Glomerular endothelial cell (primary cell): ENCODE measurements at places on chromosomes 16 and 17.

DNA sequence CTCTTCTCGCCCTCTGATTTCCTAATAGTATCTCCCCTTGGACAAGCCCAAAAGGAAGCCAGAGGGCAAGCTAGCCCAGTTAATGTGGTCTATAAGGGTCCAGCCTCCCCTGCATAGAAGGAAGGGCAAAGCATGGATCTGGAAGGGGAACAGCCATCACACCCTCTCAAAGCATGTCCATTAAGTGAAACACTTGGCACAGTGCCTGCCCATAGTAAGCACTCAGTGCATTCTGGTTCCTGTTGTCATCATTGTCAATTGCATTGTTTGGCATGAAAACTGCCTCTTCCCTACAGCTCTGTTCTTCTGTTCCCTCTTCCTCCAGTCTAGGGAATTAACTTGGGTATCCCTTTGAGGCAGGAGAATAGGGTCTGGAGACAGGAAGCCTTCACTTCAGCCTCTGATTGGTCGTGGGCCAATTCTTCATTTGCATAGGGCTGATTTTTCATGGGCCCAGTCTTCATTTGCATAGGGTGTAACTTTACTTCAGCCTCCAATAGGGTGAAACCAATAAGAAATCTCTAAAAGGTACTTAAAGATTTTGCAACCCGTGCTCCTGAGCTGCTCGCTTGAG, 81.4 kb downstream of the C17orf67 start:
- no peak for DNase-seq

DNA sequence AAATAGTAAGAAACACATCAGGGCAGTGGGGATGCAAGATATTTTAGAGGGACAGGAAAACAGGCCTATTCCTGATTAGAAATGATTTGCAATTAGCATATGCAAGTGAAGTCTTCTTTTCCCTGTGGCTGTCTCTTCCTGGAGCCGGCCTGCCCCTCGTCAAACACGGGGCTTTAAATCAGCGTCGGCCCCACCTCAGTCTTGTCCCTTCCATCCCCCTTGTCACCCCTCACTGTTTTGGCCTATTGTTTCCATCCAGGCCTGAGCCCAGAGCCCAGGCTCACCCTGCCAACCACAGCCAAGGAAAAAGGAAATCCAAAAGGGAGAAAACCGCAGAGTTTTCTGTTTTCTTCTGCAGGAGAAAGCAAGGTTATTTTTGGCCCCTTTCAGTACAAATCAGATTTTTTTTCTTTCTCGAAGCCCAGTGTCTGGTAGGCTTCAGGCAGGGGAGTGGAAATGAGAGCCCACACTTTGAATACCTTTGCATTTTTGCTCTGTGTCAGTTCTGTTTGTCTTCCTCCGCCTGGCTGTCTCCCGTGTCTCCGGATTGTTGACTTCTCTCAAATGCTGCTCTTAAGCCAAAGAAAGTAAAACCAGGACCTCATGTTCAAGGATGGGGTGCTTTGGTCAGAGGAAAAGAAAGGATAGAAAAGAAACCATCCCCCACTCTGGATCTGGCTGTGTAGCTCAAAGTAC, 399.9 kb upstream of the CDH11 start:
- no peak for DNase-seq

GRCh38 chr17:42891539-42892152, 9.0 kb upstream of the G6PC1 start:
- DNase-seq: no peak

DNA sequence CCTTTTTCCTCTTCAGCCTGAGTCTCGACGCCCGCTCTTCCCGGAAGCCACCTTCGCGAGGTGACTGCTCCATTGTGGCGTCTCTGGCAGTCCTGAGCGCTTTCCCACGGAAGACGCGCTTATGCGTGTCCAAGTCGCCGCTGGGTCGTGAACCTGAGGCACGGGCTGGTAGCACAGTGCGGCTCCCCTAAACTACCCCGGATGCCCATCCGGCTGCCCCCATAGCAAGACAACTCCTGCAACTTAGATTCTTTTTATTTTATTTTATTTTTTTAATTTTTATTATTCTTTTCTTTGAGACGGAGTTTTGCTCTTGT, 2.1 kb upstream of the ESRP2 start:
- no peak for DNase-seq

- no peak for DNase-seq
These were observed 38.4 kb upstream of the XYLT1 start for GRCh38 chr16:17509194-17509593.

- DNase-seq: no peak
These were observed 22.2 kb upstream of the CLEC18A start for GRCh38 chr16:69928856-69929400.

DNA sequence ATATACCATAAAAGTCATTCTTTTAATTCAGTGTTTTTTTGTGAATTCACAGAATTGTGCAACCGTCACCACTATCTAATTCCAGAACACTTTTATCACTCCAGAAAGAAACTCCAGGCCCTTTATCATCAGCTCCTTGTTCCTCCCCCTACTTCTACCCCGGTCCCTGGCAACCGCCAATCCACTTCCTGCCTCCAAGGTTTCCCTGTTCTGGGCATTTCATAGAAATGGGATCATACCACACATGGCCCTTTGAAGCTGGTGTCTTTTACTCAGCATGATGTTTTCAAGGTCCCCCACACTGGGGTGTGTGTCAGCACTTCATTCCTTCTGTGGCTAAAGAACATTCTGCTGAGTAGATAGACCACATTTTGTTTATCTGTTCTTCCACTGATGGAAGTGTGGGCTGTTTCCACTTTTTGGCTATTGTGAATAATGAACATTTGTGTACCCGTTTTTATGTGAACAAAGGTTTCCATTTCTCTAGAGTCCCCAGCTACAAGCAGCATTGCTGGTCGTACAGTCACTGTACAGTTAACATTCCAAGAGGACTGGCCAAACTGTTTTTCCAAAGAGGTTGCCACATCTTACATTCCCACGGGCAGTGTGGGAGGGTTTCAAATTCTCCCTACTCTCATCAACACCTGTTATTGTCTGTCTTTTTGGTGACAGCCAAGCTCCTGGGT, 75.8 kb upstream of the ZNF469 start:
- DNase-seq: no peak

GRCh38 chr17:8333281-8333680, 6.4 kb upstream of the ODF4 start:
- no peak for DNase-seq

- DNase-seq: no peak
These were observed 9.8 kb downstream of the ADAMTS18 start for GRCh38 chr16:77424871-77425604.

- DNase-seq: no peak
These were observed 1.6 kb downstream of the HBA1 start for GRCh38 chr16:177981-178667.

DNA sequence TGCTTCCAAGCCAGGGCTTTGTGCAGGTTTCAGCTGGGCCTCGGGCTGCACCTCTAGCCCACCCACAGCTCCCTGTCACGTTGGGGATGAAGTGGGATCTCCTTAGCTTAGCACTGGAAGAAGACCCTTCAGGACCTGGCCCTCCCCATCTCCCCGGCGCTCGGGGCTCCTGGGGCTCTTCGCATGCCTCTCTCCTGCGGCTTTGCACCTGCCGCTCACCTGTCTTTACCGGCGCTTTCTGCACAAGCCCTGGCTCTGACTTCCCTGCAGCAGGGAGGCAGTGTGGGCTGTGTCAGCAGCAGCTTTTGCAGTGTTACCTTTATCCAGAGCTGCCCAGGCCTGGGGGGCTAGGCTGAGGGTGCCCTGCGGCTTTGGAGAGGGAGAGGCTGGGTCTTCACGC, 52.3 kb downstream of the NT5M start:
- DNase-seq: no peak

GRCh38 chr17:10640475-10640874, 16.6 kb downstream of the MYH3 start:
- no peak for DNase-seq

DNA sequence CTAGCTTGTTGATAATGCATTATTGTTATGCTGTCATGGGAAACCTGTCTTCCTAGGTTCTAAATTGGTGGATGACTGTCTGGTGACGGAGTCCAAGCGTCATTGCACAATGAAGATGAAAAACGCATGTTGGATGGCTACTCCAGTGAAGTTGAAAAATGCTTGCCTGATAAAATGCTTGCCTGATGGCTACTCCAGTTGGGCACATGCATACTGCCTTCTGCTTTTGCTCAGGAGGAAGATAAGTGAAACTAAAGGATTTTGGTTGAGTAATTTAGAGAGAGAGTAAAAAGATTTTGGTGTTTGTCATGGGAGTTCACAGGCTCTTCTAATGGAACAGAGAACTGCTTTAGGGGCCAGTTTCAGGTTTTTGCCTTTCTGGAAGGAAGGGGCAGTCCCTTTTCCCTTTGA, 118.6 kb downstream of the PRKCA start:
- no peak for DNase-seq

DNA sequence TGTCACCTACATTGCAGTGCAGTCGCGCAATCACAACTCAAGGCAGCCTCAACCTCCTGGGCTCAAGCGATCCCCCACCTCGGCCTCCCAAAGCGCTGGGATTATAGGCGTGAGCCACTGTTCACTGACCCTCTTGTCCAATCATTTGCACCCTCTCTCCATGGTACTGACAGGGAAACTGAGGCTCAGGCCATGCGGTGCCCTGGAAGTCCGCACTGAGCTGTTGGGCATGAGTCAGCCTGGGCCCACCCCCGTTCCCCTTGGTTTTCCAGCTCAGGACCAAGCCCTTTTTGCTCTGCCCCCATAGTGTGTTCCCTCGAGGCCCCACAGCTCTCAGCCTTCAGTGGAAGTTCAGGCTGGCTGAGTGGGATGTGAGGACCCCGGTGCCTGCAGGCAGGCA, 10.1 kb downstream of the GSE1 start:
- DNase-seq: no peak

GRCh38 chr16:10196999-10197398, 14.8 kb upstream of the GRIN2A start:
- DNase-seq: no peak

DNA sequence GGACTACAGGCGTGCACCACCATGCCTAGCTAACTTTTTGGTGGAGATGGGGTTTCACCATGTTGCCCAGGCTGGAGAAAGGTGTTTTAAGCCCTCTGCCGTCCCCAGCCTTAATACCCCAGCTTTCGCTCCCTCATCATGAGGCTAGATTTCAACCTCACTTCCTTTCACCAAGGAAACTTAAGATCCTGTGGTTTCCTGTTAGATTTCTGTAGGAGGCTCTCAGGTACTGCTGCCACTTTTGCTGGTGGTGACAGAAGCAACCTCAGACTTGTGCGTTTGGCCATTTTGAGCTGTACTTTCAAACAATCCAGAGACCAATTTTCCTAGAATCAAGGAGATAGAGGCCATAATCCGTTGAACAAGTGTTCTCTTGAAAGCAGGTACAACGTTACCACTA, 36.2 kb downstream of the MPHOSPH6 start:
- no peak for DNase-seq

DNA sequence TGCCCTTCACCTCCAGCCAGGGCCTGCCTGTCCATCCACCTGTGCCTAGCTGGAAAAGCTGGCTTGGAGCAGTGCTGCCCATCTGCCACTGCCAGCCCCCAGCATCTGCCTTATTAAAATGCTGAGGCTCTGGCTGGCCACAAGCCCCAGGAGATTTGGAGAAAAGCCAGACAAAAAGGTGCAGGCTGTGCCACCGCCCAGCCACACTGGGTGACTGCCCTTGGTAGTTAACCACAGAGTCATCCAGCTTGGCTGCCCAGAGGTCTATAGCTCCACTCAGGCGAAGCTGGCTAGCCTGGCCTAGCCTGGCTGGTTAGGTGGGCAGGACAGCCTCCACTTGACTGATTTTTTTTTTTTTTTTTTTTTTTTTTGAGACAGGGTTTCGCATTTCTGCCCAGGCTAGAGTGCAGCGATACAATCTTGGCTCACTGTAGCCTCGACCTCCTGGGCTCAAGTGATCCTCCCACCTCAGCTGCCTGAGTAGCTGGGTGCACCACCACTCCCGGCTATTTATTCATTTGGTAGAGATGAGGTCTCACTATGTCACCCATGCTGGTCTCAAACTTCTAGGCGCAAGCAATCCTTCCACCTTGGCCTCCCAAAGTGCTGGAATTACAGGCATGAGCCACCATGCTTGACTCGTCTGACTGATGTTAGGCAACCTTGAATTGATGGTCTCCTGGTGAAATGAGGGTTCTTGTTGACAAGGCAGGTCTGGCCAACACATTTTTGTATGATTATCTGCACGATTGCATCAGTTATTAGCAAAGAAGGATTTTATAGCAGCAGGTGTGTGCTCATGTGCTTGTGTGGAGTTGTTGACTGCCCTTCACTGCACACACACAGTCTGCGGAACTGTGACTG, 103.8 kb downstream of the RAB11FIP4 start:
- DNase-seq: no peak

- DNase-seq: no peak
These were observed 34.2 kb downstream of the COPRS start for GRCh38 chr17:31824766-31825360.

- no peak for DNase-seq
These were observed 183.5 kb upstream of the SDK2 start for GRCh38 chr17:73827627-73828291.

DNA sequence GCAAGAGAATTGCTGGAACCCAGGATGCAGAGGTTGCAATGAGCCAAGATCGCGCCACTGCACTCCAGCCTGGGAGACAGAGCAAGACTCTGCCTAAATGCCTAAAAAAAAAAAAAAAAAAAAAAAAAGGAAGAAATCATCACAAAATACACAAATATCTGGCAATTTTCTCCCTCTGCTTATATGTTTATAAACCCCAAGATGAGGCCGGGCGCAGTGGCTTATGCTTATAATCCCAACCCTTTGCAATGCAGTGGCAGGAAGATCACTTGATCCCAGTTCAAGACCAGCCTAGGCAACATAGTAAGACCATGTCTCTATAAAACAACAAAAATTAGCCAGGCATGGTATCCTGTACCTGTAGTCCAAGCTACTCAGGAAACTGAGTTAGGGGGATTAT, 21.5 kb downstream of the MED1 start:
- no peak for DNase-seq

DNA sequence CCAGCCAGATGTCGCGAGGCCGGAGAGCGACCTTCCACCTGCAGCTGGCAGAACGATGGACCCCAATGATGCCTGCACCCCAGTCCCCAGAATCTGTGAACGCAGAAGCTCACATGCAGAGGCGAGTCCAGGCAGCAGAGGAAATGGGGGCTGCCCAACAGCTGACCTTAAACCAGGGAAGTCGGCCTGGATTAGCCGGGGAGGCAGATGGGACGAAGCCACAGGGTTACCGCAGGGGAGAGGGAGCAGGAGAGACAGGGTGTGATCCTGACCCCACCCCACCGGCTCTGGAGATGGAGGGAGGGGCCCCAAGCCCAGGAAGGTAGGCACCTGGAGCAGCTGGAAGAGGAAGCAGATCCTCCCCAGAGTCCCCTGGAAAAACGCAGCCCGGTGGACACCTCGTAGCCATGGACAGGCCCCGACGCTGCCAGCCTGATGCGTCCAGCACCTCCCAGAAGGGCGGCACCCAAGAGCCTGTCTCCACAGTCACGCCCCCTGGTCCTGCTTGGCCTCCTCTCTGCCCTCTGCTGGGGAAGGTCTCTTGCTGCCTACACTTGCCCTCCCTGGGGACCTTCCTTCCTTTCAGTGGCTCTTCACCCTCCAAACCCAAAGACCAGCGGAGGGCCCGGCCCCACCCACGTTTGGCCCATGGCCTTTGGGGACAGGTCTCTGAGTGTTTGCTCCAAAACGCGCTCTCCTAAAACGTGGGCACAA, 37.3 kb downstream of the PIEZO1 start:
- no peak for DNase-seq

- no peak for DNase-seq
These were observed 75.0 kb upstream of the CPHXL start for GRCh38 chr16:75801307-75801706.

- DNase-seq: no peak
These were observed 946 bp downstream of the STUB1 start for GRCh38 chr16:680967-681745.

GRCh38 chr16:78323315-78323714, 223.9 kb downstream of the WWOX start:
- DNase-seq: no peak
